ENCODE measurements at places on chromosomes 12 and 14. TPM values are rescaled to one million over a fixed set of nuclear protein-coding genes. Genes with fewer than 3 reads are reported as not detected.
A peak's percentile ranks its signal among the peaks of the same experiment; 100 is the strongest.

DNA sequence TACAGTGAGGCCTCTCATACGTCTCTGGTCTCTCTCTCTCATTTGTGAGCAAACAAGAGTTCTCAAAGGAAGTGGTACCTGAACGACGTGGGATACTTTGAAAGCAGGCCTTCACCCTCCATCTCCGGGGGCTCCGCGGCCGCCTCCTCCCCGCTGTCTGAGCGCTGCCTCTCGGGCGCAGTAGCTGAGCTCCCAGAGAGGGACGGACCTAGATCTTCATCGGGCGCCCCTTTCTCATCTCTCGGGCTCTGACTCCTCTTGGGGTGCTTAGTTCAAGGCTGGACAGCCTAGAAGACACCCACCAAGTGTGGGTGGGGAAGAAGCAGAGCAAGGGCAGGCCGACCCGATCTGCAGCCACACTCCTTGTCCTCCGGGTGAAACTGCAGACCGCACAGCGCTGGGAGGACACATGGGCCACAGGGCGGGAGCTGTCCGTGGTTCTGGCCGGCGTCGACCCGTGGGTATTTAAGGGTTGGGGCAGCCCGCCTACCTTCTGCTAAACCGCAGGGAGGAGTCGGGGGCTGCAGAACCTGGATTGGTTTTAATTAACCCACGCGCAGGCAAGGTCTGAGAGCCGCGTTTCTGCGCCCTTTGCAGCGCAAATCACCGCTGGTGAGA lies 92.7 kb downstream of the PAH start:
- DNase-seq, result peak; percentile 83

DNA sequence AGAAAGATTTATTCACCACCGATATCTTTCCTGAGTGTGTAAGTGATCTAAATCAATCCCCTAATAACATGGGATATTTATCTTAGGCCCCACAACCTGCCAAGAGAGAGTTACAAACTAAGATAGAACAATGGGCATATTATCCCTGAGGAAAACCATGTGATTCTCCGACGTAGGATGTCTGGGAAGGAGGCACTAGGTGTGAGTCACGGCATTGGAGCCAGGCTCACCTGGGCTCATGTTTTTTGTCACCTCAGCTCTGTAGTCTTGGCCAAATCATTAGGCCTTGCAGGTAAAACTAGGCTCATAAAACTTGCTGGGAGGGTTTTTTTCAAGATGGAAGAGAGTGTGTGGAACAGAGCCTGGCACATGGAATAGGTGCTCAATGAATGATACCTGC lies 129.7 kb upstream of the PLEKHG7 start:
- DNase-seq, result no peak

- DNase-seq, result no peak
Observed at GRCh38 chr14:68568907-68569897, 223.7 kb downstream of the ZFP36L1 start.

DNA sequence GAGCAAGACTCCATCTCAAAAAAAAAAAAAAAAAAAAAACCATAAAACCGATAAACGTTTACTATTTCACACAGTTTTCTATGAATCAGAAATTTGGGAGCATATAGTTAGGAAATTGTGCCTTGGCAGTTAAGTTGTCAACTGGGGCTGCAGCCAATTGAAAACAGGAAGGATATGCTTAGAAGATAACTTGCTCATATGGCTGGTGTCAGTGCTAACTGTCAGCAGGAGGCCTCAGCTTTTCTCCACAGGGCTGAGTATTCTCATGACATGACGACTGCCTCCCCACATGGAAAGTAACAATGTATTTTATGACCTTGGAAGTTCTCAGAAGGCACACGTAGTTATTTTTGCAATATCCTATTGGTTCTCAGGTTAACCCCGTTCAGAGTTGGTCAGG lies 29.6 kb upstream of the OR5AU1 start:
- no peak for DNase-seq

Gene IL22
- not detected for total RNA-seq

- no peak for DNase-seq
Observed at GRCh38 chr14:57735276-57735675, 130.6 kb downstream of the SLC35F4 start.

Gene KLRC2
- total RNA-seq, result 3.1 TPM

GRCh38 chr12:115402443-115403180 lies 718.6 kb upstream of the TBX3 start:
- DNase-seq, result no peak

- peak; percentile 93 for DNase-seq
Observed at GRCh38 chr12:52147367-52147963, 44.3 kb downstream of the KRT80 start.

Gene CDH24
- 2.6 TPM for total RNA-seq

Gene NTS
- not detected for total RNA-seq

DNA sequence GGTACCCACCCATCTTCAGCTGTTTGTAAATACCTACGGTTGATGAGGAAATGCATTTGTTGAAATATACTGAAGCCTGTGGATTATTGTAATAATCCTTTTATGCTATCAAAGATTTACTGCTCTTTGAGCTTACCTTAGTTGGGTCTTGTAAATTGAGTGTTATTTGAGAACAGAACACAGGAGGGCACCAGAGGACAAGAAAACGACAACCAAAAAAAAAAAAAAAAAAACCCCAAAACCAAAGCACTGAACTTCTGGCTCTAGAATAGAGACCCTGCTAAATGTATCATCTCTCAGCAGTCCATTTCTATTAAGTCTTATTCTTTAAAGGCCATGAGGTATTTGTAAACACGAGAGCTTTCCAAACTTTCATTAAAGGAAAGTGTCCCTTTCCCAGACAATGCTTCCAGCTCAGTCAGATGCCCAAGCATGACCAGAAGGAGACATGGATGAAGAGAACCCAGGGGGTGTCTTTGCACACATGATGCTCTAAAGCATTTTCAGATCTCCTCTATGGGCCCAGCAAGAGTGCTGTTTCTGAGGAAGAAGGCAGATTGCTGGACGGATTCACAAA lies 763.9 kb downstream of the NRXN3 start:
- DNase-seq, result no peak

DNA sequence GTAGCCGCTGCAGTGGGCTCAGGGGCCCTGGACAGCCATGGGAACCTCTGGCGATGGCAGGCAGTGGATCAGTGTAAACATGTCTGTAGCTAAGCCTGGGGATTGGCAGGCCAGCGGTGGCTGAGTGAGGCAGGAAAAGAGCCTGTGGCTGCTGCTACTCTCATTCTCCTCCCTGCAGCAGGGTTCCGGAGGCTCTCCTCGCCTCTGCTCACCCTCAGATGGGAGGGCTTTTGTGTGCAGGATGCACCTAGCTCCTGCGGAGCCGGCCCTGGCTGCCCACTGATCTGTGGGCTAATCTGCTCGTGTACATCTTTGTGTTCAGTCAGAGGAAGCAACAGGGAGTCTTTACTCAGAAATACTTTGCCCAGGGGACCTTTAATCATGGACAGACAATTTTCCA lies 59.5 kb downstream of the GALNT8 start:
- DNase-seq, result peak; percentile 47

Gene FAM186B
- total RNA-seq, result 0.61 TPM

Gene SDSL
- 5.2 TPM for total RNA-seq

DNA sequence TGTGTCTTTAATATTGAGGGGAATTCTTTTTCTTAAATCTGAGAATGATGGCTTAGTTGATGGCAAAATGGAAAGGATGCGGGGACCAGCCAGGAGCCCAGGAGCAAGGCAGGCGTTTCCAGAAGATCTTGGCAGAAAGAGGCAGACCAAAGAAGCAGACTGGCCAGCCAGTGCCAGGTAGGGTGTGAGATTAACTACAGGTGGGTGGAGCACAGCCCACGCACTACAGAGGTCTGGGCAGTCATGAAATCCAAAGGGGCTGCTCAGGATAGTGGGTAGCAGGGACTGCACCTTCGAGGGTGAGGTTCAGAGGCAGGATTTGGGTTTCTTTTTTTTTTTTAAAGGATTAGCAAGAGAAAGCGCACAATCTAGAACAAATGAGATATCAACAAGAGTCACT lies 17.7 kb upstream of the PCNX1 start:
- DNase-seq, result no peak

GRCh38 chr14:102213984-102214658 lies 74.4 kb downstream of the WDR20 start:
- no peak for DNase-seq

DNA sequence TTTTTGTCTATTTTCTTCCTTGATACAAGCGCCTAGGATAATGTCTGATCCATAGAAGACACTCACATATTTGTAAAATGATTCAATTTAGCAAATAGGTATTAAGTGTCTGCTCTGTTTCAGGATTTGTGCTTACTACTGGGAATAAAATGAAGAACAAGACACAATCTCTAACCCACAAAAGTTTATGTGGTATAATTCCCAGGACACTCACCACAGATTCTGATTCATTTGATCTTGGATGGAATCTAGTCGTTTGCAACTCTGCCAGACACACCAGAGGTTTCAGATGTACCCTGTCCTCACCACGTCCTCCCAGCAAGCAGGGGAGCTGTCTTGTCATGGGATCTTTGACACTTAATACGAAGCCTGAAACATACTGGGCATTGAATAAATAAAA lies 208.3 kb downstream of the LRIG3 start:
- DNase-seq, result no peak

GRCh38 chr12:27252934-27253333 lies 8.8 kb downstream of the STK38L start:
- no peak for DNase-seq

DNA sequence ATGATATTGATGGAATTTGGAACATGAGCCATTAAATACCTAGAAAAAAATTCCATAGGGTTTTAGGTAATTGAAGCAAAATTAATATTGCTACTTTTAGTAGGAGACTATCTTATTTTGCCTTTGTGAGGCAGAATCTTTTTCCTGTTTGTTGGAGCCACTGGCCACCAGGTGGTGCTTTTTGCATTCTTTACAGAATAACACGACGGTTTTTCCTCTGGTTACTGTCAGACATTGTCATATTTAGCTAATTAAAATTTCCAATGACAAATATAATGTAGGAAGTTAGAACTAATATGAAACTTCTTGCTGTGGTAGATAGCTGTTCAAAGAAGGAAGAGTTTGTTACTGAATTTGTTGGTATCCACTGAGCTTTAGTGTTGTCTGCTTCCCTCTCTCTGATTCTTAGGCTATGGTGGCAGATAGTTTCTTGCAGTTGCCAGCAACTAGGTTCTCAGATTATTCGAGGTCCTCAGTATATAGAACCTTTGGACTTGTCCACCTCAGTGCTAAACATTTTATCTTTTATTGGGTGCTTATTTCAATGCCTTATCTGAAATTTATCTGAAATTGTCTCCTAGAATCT lies 25.7 kb downstream of the RAB21 start:
- no peak for DNase-seq

Gene TAPBPL
- total RNA-seq, result 37.3 TPM

DNA sequence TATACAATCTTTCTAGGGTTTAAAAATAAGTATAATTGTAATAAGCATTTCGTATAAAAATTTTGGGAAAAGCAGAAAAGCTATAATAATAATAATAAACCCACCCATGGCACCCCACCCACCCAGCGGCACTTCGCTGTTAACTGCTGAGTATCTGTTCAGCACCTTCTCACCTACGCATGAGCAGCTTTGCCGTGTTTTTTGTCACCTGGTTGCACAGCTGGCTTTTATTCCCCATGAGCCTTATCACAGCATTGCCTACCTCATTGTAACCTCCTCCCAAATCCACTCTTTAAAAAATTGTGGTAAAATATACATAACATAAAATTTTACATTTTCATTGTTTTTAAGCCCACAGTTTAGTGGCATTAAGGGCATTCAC lies 34.7 kb downstream of the CYP46A1 start:
- DNase-seq, result no peak

- no peak for DNase-seq
Observed at GRCh38 chr14:100146531-100147091, 12.8 kb downstream of the DEGS2 start.

- peak; percentile 91 for DNase-seq
Observed at GRCh38 chr14:99838639-99839134, 45.5 kb downstream of the EML1 start.

DNA sequence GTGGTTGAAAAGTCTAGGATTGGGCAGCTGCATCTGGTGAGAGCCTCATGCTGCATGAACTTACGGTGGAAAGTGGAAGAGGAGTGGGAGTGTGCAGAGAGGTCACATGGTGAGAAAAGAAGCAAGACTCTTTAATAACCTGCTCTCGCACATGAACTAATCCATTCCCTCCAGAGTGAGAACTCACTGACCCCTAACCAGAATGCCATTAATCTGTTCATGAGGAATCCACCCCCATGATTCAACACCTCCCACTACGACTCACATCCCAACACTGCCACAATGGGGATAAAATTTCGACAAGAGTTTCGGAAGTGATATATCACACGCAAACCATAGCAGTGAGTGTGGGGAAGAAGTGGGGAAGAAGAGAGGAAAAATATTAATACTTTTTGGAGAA lies 377.4 kb downstream of the NAV3 start:
- DNase-seq, result no peak

Gene HCAR2
- total RNA-seq, result 4.7 TPM

GRCh38 chr14:38171197-38171596 lies 36.5 kb upstream of the SSTR1 start:
- no peak for DNase-seq

- no peak for DNase-seq
Observed at GRCh38 chr14:57391517-57392195, 1.3 kb downstream of the NAA30 start.

Gene KRT79
- total RNA-seq, result 1.0 TPM

DNA sequence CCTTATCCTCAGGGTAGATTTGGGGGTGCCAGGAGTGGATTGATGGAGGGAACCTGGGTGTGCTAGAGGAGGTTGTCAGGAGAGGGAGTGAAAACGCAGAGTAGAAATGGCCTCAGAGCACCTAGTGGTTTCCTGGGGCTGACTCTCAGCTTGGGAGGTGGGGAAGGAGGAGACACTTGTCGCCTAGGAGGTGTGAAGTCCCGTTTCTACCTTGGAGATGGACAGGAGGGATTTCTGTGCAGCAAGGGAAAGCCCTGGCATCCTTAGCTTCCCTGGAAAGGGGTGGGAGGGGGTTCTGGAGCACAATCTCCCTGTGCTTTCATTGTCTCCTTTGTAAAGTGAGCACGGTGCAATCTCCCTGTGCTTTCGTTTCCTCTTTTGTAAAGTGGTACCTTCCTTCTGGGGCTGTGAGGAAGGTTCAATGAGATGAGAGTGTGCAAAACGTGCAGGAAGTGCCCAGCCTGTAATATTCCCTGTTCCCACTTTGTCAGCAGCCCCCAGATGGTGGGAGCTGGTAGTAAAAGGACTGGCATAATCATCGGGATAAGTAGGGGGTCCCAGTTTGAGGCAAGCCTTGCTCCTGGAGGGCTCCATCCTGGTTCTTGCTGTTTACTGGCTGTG lies 1.6 kb downstream of the OAS3 start:
- DNase-seq, result no peak

- DNase-seq, result no peak
Observed at GRCh38 chr12:337039-337438, 52.1 kb downstream of the KDM5A start.

GRCh38 chr12:66653796-66654195 lies 25.1 kb downstream of the GRIP1 start:
- no peak for DNase-seq

Gene ATL1
- total RNA-seq, result 4.9 TPM

DNA sequence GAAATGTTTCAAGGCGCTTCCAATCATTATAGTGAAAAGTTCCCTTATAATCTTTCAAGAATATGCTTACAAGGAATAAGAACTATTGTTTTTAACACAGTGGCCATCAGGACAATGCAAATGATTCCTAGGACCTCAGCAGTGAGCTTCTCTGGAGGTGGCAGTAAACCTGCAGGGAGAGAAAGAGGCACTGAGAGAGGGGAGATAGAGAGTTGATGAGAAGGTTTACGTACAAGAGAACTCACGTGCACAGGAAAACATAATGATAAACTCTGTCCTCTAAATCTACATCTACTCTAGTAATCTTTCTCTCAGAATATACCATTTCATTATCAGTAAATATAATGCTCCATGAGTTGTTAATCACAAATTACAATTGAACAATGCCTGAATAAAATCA lies 715 bp downstream of the KLRC4 start:
- no peak for DNase-seq
